ENCODE measurements at places on chromosomes 3 and 15. TPM values are rescaled to one million over a fixed set of nuclear protein-coding genes. Genes with fewer than 3 reads are reported as not detected.

DNA sequence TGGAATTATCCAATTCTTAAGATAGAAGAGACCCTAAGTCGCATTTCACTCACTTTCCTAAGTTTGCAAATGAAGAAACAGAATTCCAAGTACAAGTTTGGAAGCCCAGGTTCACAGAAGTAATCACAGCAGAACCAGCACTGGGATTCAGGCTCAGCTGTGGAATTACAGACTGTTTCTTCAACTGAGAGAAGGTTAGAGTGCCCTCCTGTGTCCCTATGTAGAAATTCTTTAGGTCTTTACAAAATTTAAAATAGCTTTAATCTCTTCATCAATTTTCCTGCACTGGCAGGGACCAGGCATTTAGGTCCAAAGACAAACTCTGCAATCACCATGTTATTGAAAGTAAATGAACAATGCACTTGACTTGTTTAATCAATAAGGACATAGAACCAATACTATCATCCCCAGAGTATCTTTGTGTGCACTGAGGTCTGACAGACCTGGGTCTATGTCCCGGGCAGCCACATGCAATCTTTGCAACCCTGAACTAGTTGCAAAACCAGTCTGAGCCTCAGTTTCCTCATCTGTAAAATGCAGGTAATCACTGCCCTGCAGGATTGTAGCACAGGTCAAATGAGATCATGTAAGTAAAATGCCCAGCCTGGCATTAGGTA, 96.3 kb upstream of the ZBED2 start:
- DNase-seq: peak; percentile 32

SLC24A1 gene
- polyA plus RNA-seq: 6.8 TPM

ALDH1A3 gene
- 18.1 TPM for polyA plus RNA-seq

SPTSSB gene
- 0.40 TPM for polyA plus RNA-seq

DNA sequence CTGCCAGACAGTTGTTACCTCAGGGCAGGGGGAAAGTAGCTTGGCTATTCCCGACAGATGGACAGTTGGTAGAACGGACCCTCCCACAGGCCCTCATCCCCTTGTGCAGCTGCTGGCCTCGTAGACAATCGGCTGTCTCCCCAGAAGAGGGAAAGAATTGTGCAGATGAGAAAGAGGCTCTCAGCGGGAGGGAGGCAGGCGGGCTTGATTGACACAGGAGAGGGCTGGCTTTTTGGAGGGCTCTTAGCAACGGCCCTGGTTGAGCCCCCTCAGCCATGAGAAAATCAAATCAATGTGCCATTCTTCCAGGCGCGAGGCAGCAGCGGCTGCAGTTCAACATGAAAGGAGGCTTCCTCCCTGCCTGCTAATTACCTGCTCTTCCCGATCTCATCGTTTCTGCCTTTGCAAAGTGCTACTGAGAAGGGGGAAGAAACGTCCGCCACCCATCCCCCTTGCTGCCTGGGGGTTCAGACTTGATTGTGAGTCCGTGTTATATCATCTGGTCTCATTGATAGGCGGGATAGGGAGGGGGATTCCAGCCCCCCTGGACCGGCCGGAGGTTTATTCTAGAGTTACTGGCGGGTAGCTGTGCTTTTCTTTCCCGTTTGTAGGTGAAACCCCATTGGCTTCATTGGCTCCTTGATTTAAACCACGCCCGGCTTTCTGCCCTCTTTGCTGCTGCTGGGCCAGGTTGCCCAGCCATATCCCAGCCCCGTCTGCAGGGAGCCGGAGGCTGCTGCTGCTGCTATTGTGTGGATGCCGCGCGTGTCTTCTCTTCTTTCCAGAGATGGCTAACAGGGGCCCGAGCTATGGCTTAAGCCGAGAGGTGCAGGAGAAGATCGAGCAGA, at the start of gene TAGLN3:
Gene TAGLN3 (plus strand): TSS at position 287 of the 848 bp plus-strand sequence. CDS start 501 bp downstream, at position 788.
- peak; percentile 59 for DNase-seq

DNA sequence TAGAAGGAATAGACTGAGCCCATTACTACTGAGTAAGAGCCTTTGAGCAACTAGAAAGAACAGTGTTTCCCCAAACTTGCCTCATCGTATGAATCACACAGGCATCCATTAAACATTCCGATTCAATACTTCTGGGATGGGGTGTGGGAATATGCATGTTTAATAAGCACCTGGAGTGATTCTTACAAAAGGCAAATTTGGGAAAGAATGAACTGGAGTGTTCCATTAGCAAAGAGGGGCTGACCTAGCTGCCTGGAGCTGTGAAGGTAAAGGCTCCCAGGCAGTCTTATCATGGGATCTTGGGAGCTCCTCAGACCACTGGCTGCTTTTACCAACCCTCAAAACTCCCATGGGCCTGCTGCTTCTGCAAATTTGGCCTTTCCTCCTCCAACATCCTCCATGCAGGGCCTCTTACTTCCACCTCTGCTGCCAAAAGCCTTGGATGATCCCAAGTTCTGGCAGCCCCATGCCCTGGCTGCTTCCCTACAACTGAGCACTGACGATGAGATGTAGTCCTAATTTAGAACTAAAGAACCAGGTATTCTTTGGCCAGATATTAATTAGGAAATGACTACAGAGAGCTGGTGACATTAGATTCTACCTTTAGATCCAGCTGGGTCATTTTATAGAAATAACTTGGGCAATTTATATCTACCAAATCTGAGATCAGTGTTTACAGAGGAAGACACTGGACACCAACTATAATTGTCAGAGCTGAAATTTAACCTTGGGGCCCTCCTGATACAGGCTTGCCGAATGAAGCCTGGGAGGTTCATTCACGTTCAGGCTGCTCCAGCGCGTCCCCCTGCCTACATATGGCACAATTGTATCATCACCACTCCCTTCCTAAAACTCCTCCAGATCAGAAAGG, 11.2 kb upstream of the HOMER2 start:
- DNase-seq: no peak

DNA sequence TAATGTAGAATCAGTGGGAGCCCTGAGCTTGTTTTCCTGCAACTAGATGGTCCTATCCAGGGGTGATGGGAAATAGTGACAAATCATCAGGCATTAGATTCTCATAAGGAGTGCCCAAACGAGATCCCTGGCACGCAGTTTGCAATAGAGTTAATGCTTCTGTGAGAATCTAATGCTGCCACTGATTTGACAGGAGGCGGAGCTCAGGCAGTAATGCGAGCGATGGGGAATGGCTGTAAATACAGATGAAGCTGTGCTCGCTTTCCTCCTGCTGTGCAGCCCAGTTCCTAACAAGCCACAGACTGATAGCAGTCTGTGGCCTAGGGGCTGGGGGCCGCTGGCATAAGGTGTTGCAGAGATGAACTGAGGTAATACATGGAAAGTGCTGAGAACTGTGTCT, 28.3 kb upstream of the TMEM42 start:
- DNase-seq: no peak

- no peak for DNase-seq
These were observed 118.3 kb downstream of the RFTN1 start for GRCh38 chr3:16395212-16395611.

DNA sequence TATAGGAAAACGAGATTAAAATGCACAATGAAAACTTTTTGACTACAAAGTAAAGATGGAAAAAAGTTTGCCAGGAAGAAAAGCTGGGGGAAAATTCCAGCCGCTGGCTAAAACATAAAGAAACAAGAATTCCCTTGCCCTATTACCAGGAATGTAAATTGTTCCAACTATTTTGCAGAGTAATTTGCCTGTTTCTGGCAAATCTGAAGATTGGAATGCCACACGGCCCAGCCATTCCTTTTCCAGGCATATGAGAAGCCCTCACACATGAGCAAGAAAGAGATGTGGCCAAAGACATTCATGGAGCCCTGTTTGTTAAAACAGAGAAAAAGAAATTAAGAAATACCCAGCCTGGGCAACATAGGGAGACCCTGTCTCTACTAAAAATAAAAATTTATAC, 8.4 kb upstream of the GATA2 start:
- no peak for DNase-seq

FBXL2 gene
- 8.3 TPM for polyA plus RNA-seq

DNA sequence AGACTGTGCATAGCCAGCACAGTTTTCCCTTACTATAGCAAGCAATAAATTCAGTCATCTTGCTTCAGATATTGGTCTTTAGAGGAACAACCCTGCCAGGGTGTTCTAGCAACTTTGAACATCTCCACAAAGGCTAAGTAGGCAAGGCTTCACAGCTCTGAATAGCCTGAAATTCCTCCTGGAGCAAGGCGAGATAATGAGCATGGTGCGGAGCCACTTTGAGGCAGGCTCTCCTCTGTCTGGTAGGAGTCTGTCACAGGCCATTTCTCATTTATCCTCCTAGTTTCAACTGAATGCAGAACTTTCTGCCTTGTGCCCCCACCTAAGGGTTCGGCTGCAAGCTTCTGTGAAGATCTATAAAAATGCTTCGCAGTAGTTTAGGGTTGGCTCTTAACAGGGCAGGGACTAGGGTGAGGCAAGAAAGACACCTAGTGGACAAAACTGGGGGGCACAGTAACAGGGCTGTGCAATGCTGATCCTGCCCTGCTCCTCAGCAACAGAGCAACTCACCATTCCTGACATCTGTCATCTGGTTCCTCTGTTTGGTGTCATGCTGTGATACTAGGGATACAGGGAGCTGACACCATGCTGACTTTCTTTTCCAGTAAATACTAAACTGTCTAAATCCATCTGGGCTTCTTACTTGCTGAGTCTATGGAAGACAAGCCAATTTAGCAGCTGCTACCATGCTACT, 16.6 kb upstream of the EHHADH start:
- no peak for DNase-seq

MORC1 gene
- polyA plus RNA-seq: not detected

DNA sequence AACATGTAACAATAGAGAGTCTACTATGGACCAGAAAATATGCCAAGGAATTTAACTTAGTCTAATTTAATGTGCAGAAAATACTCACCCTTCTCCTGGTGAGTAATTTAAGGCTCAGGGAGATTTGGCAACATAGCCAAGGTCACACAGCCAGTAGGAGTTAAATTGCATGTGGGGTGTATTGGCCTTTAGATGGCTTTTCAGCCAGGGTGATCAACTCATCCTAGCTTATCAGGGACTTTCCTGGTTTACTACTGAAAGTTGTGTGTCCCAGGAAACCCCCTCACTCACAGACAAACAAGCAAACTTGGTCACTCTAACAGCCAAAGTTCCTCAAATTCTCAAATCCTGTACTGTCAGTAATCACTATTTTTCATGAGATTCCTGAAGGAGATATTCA, 2.6 kb upstream of the SLC9A9 start:
- no peak for DNase-seq

GRCh38 chr3:7947930-7948329, 553.7 kb upstream of the LMCD1 start:
- DNase-seq: no peak

DNA sequence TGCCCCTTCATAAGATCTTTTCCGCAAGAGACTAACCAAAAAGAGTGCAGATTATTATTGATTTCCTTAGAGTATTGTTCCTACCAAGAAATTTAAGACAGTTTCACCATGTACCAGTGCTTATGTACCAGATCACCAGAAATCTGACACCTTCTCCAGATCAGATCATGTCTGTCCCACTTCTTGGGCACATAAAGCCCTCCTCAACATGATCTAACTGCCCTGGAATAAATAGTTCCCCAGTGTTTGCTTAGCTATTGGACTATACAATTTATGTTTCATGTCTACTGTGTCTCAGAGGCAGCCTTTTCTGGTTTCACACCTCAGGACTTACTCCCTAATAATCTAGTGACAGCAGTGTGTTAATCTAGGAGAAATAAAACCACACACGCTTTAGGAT, 46.8 kb downstream of the NME9 start:
- DNase-seq: no peak

SAMMSON gene
- 0.16 TPM for polyA plus RNA-seq

GRCh38 chr3:140906785-140907184, 34.9 kb upstream of the SLC25A36 start:
- DNase-seq: no peak

DNA sequence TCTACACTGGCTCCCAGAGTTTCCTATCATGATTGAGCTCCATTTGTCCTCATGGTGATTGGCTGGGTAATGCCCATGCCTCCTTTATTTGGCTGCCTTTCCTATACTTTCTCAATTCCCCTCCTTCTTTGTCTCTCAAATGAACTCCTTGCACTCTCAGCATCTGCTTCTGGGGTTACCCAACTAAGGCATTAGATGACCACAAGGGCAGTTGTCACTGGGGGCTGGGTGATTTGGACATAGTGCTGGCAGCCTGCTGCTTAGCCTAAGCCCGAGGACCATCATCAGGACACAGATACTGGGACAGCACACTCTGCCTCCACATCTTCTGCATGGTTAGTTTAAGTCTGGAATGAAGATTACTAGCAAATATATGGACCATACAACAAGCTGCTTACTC, 49.2 kb upstream of the LRRFIP2 start:
- no peak for DNase-seq

CHDH gene
- 1.2 TPM for polyA plus RNA-seq

DNA sequence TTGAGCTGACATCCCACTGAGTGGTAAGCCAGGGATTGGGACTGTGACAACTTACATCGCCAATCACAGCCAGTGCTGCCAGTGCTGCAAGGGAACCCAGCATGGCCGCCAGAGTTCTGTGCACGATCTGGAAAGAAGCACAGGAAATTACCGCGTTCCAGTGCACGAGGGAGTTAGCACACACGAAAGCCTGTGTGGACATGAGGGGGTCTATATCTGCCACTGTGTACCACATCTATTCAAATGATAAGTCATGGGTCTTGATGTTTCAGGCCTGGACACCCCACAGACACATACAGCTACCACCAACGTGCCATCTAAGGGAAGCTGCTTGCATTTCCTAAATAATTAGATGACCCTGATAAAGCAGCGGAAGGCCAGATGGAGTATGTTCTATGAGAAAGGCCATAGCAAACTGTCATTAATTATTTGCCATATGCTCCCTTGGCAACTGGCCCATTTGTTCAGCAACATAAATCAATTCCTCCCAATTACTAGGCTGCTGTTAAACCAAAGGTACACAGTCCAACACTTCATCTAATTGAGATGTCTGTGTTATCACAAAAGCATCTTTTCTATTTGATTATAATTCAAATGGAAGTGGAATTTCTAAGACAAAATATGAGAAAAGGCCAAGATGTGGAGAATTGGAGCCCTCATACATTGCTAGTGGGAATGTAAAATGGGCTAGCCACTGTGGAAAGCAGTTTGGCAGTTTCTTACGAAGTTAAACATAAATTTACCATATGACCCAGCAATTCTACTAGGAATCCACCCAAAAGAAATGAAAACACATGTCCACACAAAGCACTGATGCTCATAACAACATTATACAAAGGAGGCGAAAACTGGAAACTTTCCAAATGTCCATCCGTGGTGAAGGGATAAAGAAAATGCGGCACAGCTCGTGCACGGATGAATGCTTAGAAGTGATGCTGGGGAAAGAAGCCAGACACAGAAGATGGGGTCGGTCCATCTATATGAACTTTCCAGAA, 108.3 kb downstream of the OCA2 start:
- no peak for DNase-seq

STRA6 gene
- 1.4 TPM for polyA plus RNA-seq

CCNB2 gene
- polyA plus RNA-seq: 21.5 TPM

- DNase-seq: no peak
These were observed 2.4 kb upstream of the C3orf20 start for GRCh38 chr3:14672588-14672987.

All from muscle of back (tissue), 13 donors.